ENCODE measurements at places on chromosomes 1 and 21.

GRCh38 chr1:45246760-45247159, 40.4 kb upstream of the ZSWIM5 start:
- no peak for DNase-seq

- no peak for DNase-seq
Measured at GRCh38 chr1:244273845-244274619, 177.7 kb downstream of the ADSS2 start.

DNA sequence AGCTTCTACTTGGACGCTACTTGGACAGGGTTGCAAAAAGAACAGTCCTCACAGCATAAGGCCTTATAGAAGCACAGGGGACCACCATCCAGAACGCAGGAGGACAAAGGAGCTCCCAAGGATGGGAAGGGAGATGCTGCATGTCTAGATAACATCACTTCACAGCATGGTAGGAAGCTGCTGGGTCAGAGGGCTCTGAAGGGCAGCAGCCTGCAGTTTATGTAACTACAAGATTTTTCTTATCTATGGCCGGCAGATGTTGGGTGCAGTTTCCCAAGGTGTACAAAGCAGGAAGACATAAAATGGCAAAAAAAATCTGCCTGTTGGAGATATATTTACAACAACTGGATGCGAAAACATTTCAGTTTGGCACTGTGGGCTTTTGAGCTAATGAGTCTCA, 45.3 kb upstream of the SLC5A9 start:
- no peak for DNase-seq

DNA sequence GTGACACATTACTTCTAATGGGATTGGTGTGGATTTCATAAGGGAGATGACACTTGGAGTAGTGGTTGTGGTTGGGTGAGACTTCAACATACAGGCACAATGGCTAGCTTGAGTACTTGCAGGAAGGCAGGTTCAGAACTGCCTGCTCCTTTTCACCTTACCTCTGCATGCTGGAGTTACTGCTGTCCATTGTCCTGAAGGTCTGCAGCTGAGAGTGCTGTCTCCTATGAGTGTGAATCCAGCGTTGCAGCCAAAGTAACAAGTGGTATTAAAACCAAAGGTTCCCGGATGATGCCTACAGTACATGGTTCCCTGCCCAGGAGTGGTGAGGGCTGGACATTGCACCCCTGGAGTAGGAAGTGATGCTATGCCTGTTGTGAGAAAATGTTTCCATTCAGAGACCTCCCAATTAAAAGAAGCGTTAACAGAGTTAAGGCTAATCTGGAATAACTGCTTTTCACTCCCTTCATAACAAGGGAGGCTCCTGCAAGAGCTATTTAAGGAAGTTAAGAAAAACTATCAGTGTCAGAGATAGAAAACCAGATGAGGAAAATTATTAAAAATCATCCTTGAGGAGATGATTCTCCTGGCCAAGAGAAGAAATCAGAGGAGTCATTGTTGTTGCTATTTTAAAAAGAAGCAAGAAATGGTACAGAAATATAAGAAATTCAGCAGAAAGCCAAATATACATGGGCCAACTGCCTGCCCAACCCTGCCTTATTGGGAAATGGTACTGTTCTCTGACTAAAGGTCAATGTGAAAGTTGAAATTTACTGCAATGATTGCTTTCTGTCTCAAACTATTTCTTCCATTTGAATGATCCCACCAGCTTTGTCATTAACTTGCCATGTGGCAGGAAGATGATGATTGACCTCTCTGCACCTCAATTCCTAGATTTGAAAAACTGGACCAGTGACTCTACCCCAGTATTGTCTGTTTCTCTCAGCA, 9.8 kb upstream of the F5 start:
- no peak for DNase-seq

- DNase-seq = peak; percentile 81
Measured at GRCh38 chr1:36156329-36157114, 562 bp downstream of the MAP7D1 start.

DNA sequence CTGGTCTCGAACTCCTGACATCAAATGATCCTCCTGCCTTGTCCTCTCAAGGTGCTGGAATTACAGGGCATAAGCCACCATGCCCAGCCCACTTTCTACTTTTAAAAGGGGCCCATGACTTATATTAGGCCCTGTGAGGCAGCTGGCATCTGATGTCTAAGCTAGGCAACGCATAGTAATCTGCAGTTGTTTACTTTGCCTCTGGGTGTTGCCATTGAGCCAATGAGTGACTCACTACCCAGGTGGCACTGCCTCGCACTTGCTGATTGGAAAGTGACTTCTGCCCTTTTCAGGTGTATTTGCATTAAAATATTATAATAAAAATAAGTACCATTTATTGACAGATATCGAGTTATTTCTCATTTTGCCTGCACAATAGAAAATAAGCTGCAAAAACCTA, 84.9 kb downstream of the KIF14 start:
- no peak for DNase-seq

DNA sequence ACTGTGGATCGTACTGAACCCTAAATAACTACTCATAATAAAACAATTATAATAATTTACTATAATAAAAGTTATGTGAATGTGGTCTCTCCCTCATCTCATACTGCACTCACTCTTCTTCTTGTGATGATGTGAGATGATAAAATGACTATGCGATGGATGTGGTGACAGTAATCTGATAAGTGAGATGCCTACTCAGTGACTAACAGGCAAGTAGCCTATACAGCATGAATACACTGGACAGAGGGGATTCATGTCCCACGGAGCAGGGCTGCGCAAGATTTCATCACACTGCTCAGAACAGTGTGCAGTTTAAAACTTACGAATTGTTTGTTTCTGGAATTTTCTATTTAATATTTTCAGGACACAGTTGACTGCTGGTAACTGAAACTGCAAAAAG, 304.0 kb downstream of the DUSP10 start:
- no peak for DNase-seq

- no peak for DNase-seq
Measured at GRCh38 chr1:156717351-156717750, 10.9 kb upstream of the METTL25B start.

GRCh38 chr1:233863901-233864545, 40.5 kb upstream of the SLC35F3 start:
- DNase-seq = no peak

- DNase-seq = no peak
Measured at GRCh38 chr1:23108918-23109533, 59.6 kb downstream of the LUZP1 start.

DNA sequence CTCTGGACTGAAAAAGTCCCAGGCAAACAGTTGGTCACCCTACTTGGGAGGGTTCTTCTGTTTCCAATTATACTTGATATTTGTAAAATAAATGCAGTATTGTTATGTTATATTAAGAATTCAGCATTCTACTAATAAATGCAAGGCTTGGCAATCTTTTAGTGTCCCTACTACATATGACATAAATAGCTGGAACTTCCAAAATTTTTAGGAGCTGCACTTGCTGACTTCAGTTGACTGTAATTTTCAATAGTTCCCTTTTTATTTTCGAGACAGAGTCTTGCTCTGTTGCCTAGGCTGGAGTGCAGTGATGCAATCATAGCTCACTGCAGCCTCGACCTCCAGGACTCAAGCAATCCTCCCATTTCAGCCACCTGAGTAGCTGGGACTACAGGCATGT, 20.0 kb downstream of the FOXD3 start:
- no peak for DNase-seq

DNA sequence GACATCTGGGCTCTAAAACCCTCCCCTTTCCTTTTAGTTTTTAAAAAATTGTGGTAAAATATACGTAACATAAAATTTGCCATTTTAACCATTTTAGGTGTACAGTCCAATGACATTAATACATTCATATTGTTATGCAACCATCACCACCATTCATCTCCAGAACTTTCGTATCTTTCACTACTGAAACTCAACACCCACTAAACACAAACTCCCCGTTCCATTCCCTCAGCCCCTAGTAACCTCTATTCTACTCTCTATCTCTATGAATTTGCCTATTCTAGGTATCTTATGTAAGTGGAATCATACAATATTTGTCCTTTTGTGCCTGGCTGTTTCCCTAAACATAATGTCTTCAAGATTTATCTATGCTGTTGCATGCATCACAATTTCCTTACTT, 19.4 kb upstream of the TTC4 start:
- no peak for DNase-seq

DNA sequence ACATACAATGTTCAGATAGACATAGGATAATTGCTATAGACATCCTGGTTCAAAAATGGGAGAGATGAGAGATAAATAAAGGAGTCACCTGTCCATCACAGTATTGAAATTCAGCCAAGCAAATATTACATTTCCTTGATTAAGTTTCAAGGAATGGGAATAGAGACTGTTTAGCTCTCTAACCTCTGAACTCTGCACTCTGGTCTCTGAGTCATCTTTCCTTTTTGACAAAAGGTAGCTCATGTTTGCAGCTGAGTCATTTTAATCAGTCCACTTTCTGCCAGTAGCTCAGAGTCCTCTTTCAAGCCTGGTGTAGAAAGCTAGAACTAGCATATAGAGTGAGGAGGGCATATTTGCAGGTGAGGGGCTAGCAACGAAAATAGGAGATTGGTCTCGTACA, 51.4 kb upstream of the GJA8 start:
- no peak for DNase-seq

DNA sequence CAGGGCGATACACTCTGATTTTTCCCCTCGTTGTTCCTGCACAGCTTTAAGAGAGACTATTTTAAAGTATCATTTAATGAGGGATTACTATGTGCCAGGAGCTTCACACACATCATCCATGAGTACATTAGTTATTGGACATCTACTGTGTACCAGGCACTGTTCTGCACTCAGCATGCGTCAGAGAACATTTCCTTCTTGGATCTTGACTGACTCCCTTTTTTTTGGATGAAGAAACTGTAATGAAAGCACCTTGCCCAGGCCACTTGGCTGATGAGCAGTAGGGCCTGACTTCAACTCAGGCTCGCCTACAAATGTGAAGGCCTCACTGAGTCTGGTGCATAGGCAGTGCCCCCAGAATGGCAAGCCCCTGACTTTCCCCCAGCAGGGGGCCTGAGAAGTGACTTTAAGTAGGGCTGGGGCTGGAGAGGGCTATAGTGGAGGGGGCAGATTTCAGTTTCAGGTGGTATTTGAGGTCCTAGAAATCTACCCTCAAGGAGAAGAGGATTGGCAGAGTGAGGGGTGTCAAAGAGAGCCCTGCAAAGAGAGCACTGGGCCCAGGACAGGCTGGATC, 50.0 kb downstream of the PTPRU start:
- DNase-seq = no peak

DNA sequence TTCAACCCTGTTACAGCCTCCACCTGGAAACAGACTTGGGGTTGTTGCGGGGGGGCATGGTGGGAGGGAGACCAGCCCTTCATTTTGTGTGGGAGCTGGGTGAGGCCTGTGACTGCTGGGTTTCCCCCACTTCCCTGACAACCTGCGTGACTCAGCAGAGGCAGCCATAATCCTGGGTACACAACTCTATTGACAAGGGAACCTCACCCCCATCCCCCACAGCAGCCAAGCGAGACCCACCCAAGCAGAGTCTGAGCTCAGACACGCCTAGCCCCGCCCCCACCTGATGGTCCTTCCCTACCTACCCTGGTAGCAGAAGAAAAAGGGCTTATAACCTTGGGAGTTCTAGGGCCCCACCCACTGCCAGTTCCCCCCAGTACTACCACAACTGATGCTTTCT, 8.0 kb upstream of the CCDC190 start:
- no peak for DNase-seq

GRCh38 chr1:203188686-203189232, 2.3 kb upstream of the CHI3L1 start:
- DNase-seq = no peak

GRCh38 chr1:2347409-2347785, 44.0 kb downstream of the MORN1 start:
- peak; percentile 34 for DNase-seq

GRCh38 chr1:84078842-84079202, 65.2 kb upstream of the PRKACB start:
- DNase-seq = no peak

DNA sequence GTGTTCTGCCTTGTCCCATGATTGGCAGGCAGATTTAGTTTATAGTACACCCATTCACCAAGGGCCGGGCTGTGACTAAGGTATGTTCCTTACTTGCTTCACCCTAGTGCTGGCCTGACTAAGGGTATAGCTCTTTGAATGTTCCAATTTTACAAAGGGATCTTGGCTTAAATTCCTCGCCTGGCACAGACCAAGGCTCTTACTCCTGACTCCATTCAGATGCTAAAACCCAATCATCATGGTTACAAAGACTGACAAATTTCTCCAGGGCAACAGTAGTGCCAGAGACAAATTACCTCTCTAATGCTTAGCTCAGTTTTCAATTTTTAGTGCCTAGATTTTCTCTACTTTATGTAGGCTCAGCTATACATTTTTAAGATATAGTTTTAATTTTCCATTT, 11.5 kb upstream of the C1orf53 start:
- DNase-seq = no peak

GRCh38 chr1:150683914-150684313, 13.0 kb downstream of the GOLPH3L start:
- DNase-seq = no peak

DNA sequence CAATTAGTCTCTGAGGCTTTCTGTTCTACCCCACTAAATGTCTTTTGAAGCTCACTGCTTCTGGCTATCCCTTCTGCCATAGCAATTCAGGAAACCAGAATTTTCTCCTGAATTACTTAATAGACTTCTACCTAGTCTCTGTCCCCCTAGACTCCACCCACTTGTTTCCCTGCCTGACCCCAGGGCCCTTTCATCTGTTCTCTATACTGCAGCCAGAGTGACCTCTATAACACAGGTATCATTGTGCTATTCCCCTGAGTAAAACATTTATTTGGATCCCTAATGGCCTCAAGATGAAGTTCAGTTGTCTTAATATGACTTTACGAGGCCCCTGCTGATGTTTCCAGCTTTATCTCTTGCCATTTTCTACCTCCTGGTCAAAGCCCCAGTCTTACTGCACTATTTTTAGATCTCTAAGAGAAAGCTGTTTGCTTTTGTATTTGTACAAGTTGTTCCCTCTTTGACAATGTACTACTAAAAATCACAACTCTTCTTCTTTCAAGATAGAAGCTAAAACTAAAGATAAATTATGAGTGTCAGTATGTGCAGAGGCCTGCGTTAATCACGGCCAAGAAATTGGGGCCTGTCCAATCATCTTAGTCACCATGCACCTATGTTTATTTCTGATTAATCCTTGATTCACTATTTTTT, 54.5 kb downstream of the ATP1B1 start:
- no peak for DNase-seq

GRCh38 chr1:156104065-156104810, 10.3 kb upstream of the LMNA start:
- DNase-seq = peak; percentile 85

- no peak for DNase-seq
Measured at GRCh38 chr1:44318097-44319088, 36.7 kb downstream of the ERI3 start.

GRCh38 chr1:185846672-185847444, 112.7 kb downstream of the HMCN1 start:
- DNase-seq = no peak

Data from lower lobe of right lung (tissue), 2 donors.